Kidney capillary endothelial cell (primary cell): ENCODE measurements at places on chromosomes 4 and X.
A peak's percentile ranks its signal among the peaks of the same experiment; 100 is the strongest.

DNA sequence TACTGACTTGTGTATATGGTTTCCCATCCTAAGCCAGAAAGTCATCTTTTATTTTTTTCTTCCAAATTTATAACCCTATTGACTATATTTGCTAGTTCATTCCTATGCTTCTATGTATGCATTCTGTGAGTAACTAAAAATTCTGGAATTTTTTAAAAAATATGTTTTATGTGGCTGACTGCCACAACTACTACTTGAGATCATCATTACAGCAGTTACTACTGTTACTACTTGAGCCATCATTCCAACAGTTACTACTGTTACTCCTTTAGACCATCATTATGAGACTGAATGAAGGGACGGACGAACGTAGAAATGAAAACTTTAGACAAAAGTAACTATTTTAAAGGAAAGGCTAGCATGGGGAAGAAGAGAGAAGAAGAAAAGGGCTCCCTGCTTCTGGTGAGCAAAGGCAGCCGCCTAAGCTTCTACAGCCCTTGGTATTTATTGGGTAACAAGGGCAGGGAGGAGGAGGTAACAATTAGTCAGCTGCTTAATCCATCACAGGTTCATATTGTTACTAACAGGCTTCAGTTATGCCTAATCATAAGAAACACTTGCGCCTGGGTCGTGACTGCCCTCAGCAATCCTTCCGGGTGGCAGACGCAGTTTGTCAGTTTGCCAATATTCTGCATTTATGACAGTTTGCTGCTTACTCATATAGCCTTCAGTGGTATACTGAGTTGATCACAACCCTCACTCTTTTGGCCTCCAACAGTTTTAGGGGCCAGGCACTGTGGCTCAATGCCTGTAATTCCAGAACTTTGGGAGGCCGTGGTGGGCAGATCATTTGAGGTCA, 80.4 kb downstream of the PDLIM5 start:
- no peak for DNase-seq

GRCh38 chr4:120055162-120055561, 11.5 kb downstream of the MAD2L1 start:
- no peak for DNase-seq

GRCh38 chr4:99724067-99724466, 66.4 kb upstream of the C4orf54 start:
- no peak for DNase-seq

- no peak for DNase-seq
These were observed 163.0 kb downstream of the PCDH7 start for GRCh38 chr4:30882995-30883675.

GRCh38 chr4:108168671-108169523, at the start of gene LEF1:
Gene LEF1 (minus strand): TSS chr4:108168932. CDS start chr4:108167767, 1,165 bp downstream.
- DNase-seq = no peak

GRCh38 chr4:48752726-48753125, 27.4 kb downstream of the FRYL start:
- no peak for DNase-seq

- DNase-seq = no peak
These were observed 11.3 kb downstream of the APBB2 start for GRCh38 chr4:41202820-41203568.

DNA sequence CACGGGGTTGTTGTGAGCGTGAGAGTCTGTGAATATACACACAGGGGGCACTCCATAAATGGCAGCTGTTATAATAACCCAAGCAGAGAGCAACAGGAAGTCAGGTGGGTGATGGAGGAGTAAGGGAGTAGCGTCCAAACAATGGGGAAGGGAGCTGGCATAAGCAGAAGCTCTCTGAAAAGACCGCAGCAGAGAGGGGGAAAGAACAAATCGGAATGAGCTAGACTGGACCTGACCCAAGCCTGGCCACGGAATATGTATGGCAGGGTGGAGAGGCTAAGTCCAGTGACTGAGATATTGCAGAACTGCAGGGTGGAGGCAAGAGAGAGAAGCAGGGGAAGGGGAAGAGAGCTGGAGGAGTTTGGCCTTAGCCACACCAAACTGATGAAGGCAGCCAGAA, 6.5 kb upstream of the GJB1 start:
- DNase-seq = no peak

GRCh38 chrX:107619885-107620322, 8.4 kb upstream of the PRPS1 start:
- DNase-seq = no peak

DNA sequence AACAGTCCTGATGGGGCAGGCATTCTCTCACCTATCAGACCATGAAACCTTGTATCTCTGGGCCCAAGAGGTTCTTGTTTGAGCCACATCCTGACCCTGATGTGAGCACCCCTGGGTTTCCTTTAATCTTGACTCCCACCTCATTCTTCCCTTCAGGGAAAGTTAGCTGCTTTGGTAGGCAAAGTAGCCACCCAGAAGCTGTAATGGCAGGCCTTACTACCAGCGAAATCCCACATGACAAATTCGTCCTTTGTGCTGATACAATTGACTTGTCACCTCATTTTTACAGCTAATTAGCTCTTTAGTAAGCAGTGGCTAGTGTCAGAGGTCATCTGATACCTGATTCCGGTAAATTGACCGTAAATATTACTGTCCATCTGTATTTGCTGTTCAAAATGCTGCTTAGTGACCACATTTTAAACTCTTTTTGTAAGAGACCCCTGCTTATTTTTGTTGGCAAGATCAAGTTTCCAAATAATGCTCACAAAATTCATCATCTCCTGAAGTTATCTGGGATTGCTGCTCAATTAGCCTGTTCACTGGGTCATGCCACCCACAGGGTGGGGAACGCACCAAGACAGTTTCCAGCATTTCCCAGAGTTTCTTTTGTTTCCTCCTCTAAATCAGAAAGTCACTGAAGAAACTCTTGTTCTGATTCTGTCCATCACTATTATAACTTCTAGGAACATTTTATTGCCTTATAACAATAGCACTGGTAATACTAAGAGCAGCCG, 329.7 kb downstream of the GPAT3 start:
- DNase-seq = no peak

DNA sequence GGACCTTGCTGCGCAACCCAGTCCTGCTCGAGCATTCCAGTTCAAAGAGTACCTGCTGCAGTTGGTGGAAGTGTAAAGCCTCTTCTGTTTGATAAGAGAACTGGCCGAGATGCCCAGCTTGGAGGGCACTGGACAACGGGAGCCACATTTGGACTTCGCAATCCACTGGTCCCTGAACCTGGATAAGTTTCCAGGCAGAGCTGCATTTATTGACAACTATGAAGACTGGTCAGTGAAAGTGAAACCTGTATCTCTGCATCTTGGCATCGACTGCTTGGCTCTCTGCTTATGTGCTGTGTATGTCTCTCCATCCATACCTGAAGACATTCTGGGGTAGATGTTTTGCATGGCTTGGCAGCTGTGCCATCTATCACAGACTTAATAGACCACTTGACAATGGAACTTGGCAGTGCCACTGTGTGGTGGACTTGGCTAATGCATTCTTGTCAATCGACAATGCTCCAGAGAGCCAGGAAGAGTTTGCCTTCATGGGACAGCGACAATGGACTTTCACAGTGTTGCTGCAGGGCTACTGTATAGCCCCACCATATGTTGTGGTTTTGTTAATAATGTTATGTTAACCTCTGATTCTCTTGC, 43.5 kb upstream of the ZBTB33 start:
- no peak for DNase-seq

DNA sequence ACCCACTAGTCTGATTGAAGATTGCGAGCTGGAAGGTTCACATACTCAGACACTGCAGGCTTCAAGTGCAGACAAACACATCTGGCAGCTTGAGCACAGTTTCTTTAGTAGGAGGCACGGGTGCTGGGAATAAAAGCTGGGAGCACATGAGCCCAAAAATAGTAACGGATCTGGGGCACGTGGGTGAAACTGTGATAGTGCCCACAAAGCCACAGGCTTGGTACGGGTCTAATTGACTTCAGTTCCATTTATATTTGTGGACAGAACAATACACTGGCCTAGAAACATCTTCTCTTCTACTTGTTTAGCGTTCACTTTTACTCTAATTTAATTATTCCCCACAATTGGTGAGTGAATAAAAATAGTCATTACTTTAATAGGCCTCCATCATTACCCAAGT, 2370.7 kb downstream of the PCDH7 start:
- DNase-seq = no peak

- DNase-seq = no peak
These were observed 13.4 kb downstream of the RBBP7 start for GRCh38 chrX:16856744-16857143.

DNA sequence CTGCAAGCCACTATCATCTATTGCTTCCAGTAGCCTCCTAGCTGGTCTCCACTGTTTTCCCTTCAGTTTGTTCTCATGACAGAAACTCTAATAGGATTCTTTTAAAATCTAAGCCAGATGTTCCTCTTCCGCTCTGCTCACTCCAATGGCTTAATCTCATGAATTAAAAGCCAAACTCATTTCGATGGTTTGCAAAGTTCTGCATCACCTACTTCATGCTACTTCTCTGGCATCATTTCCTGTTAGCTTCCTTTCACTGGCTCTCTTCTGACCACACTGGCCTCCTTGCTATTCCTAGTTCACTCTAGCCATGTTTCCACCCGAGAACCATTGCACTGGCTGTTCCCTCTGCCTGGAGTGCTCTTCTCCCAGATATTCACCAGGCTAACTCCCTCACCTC, 102.0 kb upstream of the LSM6 start:
- DNase-seq = no peak

GRCh38 chr4:151025759-151026158, 10.7 kb upstream of the LRBA start:
- DNase-seq = no peak

- peak; percentile 64 for DNase-seq
These were observed 53.6 kb downstream of the KLF3 start for GRCh38 chr4:38717604-38718003.

DNA sequence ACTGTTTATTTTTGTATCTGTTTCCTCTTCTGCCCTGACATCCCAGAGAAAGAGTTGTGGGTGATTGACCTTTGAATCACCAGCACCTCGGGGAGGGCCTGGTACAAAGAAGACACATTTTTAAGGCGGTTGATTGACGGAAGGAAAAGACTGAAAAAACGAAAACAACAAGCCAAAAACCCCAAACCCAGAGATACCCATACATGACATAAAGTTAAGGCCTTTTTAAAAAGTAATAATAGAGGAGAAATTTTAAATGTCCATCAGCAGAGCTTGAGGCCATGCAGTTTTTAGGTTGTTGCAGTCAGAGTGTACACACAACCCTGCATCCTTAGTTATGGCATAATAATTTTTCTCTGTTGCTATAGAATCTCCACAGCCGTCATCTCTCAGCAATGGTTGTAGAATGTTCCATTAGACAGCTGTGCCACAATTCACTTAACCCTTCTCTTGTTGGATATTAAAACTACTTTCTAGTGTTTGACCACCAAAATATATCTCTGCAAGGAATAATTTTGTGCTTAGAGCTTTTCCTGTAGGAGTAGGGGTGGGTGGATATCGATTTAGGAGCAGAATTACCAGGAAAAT, 110.2 kb downstream of the GNL3L start:
- no peak for DNase-seq

GRCh38 chr4:25098964-25099891, 61.0 kb downstream of the SEPSECS start:
- no peak for DNase-seq

DNA sequence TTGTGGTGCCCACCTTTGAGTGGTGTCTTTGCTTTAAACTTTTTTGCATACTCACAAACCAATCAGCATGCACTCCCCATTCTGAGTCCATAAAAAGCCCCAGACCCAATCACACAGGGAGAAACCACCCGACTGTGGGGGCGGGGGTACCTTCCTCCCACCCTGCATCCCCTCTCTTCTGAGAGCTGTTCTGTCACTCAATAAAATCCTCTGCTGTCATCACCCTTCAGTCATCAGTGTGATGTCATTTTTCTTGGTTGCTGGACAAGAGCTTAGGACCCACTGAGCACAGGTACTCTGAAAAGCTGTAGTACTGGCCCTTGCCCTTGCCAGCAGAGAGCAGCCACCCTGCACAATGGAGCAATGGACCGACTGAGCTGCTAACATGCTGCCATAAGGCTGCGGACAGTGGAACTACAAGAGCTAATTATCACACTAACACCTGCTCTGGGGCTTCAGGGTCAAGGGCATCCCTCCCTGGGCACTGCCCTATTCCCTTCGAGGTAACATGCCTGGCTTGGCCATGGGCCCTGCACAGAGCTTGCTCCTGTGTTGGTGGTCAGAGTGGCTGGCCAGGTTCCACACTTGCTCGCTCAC, 62.9 kb upstream of the PGRMC2 start:
- no peak for DNase-seq

DNA sequence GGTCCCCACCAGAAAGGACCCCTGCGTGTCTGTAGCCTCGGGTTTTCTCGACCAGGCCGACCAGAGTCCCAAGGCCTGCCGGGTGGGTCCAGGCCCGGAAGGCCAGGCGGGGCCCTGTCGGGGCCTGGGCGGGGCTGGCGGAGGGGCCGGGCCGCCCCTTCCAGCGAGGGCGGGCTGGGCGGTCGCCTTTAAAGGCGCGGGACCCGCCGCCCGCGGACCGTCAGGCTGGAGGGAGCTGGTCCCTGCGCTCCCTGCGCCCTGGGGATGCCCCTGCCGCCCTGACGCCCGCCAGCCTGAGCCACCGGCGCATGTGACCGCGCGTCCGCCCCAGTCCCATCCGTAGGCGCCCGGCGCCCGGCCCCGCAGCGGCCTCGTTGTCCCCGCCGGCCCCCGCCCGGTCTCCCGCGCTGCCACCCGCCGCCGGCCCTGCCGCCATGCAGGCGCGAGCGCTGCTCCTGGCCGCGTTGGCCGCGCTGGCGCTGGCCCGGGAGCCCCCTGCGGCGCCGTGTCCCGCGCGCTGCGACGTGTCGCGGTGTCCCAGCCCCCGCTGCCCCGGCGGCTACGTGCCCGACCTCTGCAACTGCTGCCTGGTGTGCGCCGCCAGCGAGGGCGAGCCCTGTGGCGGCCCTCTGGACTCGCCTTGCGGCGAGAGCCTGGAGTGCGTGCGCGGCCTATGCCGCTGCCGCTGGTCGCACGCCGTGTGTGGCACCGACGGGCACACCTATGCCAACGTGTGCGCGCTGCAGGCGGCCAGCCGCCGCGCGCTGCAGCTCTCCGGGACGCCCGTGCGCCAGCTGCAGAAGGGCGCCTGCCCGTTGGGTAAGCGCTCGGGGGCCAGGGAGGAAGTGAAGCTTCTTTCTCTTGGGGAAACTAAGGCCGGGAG, at the start of gene HTRA3:
TSS of gene HTRA3 (plus strand) at position 220 of the 883 bp plus-strand sequence. CDS start at position 435, 215 bp downstream.
- DNase-seq = peak; percentile 60

GRCh38 chrX:40104985-40105834, 7.5 kb upstream of the BCOR start:
- DNase-seq = no peak
